ENCODE measurements at places on chromosomes 5 and 9.

- no peak overlapping the region for H3K27ac ChIP-seq
- no peak for DNase-seq
- no peaks in the 10 kb centered on the region for H3K4me1 ChIP-seq
- H3K36me3 ChIP-seq = no peaks in the 10 kb centered on the region
- no peaks in the 10 kb centered on the region for H3K27me3 ChIP-seq
- no peak overlapping the region for H3K4me3 ChIP-seq
Observed at GRCh38 chr9:70525519-70525918, 111.1 kb upstream of the KLF9 start.

DNA sequence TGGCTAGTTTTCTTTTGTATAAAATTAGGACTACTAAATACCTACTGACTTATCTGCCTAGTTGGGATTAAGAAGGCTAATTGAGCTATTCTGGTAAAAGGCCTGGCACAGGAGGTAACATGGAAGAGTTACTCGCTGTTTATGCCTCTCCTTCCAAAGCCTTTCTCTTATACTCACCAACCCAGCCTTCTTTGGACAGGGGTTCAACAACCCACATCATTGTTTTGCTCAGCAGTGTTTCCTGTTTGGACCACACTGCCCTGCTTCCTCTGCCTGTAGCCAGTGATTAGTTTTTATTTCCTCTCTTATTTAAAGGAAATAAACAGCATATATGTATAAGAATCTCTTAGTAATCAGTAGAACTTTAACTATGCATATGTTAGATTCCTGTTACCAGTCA lies 85.1 kb upstream of the TLX3 start:
- no peak for DNase-seq
- no peaks in the 10 kb centered on the region for H3K4me1 ChIP-seq
- H3K4me3 ChIP-seq = no peak overlapping the region

GRCh38 chr5:16665601-16666000 lies 48.8 kb upstream of the RETREG1 start:
- H3K36me3 ChIP-seq = no peaks in the 10 kb centered on the region
- peaks cover 21% of the 10 kb centered on the region for H3K4me1 ChIP-seq
- H3K4me3 ChIP-seq = no peak overlapping the region
- H3K27ac ChIP-seq = no peak overlapping the region

DNA sequence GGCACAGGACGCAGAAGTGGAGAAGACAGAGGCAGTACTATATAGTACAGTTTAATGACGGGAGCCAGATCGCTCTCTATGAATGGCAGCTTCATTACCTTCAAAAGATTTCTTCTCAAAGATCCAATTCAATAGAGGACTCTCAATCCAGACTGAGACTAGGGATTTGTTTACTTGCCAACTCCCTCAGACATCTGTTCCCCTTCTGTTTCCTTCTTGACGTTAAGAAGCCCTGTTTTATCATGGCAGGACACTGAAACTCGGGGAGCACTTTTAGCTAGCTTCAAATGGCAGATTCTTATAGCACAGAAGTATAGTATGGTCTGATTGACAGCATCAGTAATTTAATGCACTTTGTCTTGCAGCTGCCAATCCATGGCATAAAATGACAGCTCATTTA lies 747.3 kb upstream of the C9orf72 start:
- H3K4me1 ChIP-seq = no peaks in the 10 kb centered on the region
- no peak overlapping the region for H3K4me3 ChIP-seq
- H3K27me3 ChIP-seq = no peaks in the 10 kb centered on the region
- no peaks in the 10 kb centered on the region for H3K36me3 ChIP-seq
- DNase-seq = no peak

DNA sequence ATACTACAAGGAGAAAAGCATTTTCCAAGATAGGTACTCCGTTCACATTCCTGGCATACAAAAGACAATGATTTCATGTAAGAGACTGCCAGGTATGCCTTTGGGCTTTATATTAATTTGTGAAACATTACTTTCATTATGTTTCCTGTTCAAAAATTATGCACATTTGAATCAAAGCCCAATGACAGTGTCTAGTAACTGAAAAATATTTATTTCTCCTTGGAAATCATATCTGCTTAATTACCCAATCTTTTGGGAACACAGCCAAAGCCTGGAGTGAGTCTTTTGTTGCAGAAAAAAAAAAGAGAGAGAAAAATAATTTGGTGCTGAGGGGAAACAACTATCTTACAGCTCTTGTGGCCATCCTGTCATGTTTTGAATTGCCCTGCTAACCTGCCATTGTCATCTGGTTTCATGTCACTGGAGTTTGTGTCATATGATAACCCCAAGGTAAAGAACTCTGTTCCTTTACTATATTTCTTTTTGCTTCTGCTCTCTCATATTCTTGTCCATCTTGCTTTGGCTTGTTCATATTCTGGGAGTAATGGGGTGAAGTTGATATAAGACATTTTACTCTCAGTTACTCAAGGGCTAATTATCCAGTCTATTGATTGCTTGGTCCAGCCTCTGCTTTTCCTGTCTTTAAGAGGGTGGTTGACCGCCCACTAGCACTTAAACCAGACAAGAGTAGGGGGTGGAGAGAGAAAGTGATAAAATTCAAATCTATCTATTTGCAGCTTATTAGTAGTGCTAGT lies 238.3 kb upstream of the NUDT12 start:
- no peaks in the 10 kb centered on the region for H3K27me3 ChIP-seq
- H3K4me1 ChIP-seq = no peaks in the 10 kb centered on the region
- H3K4me3 ChIP-seq = no peak overlapping the region
- H3K36me3 ChIP-seq = no peaks in the 10 kb centered on the region
- no peak overlapping the region for H3K27ac ChIP-seq
- no peak for DNase-seq

- H3K36me3 ChIP-seq = peaks cover 74% of the 10 kb centered on the region
- DNase-seq = no peak
- H3K27ac ChIP-seq = no peak overlapping the region
- no peaks in the 10 kb centered on the region for H3K27me3 ChIP-seq
Observed at GRCh38 chr9:111400564-111400898, 70.5 kb upstream of the OR2K2 start.

DNA sequence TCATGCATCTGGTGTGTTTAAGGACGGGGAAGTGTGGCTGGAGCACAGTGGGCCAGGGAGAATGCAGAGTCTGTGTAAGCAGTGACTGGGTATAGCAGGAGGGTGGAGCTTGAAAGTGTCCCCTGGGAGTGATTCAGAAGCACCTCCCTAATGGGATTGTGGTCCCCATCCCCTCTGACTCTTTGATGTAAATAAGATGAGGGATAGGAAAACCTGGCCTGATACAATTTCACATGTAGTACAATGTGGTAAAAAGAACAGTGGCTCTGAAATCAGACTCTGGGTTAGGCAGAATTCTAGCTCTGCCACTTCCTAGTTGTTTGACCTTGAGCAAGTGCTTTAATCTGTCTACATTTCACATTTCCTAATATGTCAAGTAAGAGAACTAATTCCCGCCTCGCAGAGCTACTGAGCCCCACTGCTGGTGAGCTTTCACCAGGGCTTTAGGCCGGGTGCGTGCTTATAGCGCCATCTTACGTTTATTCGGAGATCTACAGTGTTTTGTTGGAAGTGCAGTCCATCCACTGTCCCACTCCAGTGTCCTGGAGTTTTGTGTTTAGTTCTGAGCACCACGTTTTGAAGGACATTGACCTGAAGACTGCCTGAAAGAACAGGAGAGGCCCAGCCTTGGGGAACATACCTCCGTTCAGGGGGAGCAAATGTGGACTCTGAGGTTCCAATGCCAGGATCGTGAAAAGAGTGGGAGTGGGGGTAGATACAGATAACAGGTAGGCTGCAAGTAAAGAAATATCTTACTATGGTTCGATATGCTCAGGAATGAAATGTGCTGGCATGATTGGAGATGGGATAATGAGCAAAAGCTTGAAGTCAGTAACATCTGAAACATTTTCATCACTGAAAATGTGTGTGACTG lies 51.2 kb upstream of the TESK1 start:
- no peaks in the 10 kb centered on the region for H3K27me3 ChIP-seq
- H3K4me3 ChIP-seq = no peak overlapping the region
- no peaks in the 10 kb centered on the region for H3K4me1 ChIP-seq
- H3K36me3 ChIP-seq = peaks cover 58% of the 10 kb centered on the region
- H3K27ac ChIP-seq = peak overlapping the region; percentile 62

- H3K27me3 ChIP-seq = no peaks in the 10 kb centered on the region
- DNase-seq = no peak
- no peaks in the 10 kb centered on the region for H3K36me3 ChIP-seq
- no peak overlapping the region for H3K4me3 ChIP-seq
Observed at GRCh38 chr5:76601470-76601869, 21.7 kb downstream of the F2RL2 start.

DNA sequence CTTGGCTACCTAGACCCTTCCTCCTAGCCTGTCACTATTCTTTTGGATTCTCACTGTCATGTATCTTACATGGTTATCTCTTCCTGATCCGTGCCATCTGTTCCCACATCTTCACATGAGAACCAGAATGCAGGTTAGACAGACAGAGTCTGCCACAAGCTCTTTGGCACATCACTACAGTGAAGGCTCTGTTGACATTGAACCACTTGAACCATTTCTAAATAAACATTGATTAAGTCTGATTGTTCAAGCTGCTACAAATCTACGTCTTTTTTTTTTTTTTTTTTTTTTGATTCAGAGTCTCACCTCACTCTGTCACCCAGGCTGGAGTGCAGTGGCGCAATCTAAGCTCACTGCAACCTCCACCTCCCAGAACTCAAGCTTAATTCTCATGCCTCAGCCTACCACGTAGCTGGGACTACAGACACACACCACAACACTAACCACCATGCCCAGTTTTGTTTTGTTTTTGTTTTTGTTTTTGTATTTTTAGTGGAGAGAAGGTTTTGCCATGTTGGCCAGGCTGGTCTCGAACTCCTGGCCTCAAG lies 85.1 kb upstream of the LRRTM2 start:
- DNase-seq = no peak
- H3K4me3 ChIP-seq = no peak overlapping the region
- peaks cover 20% of the 10 kb centered on the region for H3K4me1 ChIP-seq
- no peak overlapping the region for H3K27ac ChIP-seq
- H3K36me3 ChIP-seq = no peaks in the 10 kb centered on the region
- no peaks in the 10 kb centered on the region for H3K27me3 ChIP-seq

- no peak overlapping the region for H3K4me3 ChIP-seq
- no peak for DNase-seq
Observed at GRCh38 chr5:60598424-60598823, 101.5 kb downstream of the DEPDC1B start.

DNA sequence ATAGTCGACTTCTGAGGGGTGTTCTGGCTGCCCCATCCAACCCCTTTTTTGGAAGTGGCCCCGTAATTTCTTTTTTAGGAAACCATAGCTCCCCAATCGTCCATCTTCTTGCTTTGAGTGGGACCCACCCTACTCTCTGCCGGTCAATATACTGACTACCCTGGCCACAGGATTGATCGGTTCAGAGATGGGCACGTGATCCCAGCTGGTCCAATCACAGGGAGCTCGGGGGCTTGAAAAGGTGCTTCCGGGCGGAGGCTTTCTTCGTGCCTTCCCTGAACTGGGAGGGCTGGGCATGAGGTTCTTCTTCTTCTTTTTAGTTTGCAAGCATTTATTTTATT lies 78.7 kb upstream of the SH3PXD2B start:
- H3K4me1 ChIP-seq = no peaks in the 10 kb centered on the region
- peak; percentile 46 for DNase-seq

DNA sequence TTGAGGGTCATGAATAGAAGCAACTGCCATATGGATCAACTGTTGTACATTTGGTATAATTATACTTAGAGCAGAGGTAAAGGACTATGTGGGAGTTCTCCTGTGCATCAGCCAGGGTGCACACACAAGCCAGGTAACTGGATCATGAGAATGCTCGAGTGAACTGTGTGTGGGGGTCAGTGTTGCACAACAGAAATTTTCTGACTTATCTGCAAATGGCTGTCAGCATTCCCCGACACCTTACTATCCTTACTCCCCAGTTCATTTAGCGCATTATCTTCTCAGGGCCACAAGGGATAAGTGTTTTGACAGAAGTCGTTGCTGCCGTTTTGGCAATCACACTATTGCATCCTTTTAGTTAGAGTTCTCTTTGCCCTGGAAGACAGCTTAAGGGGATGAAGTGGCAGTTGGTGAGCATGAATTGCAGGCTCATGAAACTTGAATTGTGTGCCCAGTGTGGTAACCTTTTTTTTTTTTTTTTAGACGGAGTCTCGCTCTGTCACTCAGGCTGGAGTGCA lies 1.7 kb downstream of the CANX start:
- H3K4me1 ChIP-seq = no peaks in the 10 kb centered on the region
- H3K27me3 ChIP-seq = no peaks in the 10 kb centered on the region
- H3K36me3 ChIP-seq = no peaks in the 10 kb centered on the region
- DNase-seq = no peak

- no peaks in the 10 kb centered on the region for H3K27me3 ChIP-seq
- H3K4me1 ChIP-seq = no peaks in the 10 kb centered on the region
- no peak overlapping the region for H3K4me3 ChIP-seq
- no peak for DNase-seq
- peak overlapping the region; percentile 9 for H3K27ac ChIP-seq
Observed at GRCh38 chr5:172943283-172943841, 15.9 kb upstream of the RPL26L1 start.

DNA sequence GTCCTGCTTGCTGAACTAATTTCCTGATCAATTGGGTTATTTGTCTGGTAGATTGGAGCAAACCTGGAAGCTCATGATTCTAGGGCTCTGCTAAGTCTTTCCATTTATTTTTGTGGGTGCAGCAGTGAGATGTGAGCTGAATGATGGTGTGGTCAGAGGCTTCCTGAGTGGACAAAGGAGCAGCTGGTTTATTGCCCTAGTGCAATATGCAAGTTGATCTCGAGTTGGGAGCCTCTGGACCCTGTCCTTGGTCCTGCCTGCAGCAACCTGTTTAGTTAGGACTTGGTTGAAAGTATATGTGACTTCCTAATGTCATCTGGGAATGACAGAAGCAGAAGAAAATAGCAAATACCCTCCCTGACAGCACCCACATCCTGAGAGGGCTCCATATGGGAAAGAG lies 4.2 kb upstream of the UNC5A start:
- H3K27ac ChIP-seq = no peak overlapping the region
- peaks cover 8% of the 10 kb centered on the region for H3K27me3 ChIP-seq
- DNase-seq = no peak

DNA sequence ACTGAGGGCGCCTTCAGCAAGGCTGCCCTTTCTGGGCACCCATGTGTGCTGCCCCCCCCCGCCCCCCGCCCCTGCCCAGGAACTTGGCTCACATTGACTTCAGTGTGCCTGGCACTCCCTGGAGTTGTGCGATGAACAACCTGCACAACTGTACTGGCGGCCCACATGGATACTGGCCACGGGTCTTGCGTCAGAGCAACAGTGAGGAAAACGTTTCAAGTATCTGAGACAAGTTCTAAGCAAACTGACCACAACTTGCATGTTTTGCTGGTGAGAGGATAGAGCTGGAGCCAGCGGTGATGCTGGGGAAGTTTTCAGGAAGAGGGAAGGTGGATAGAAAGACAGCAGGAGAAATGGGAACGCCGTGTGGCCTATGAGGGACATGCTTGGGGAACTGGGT lies 45.4 kb downstream of the HABP4 start:
- H3K4me3 ChIP-seq = no peak overlapping the region
- no peaks in the 10 kb centered on the region for H3K27me3 ChIP-seq
- H3K4me1 ChIP-seq = no peaks in the 10 kb centered on the region
- no peak for DNase-seq
- H3K27ac ChIP-seq = no peak overlapping the region

- no peaks in the 10 kb centered on the region for H3K4me1 ChIP-seq
- H3K27me3 ChIP-seq = no peaks in the 10 kb centered on the region
- H3K27ac ChIP-seq = no peak overlapping the region
- no peaks in the 10 kb centered on the region for H3K36me3 ChIP-seq
Observed at GRCh38 chr9:127993721-127994120, 12.9 kb upstream of the EEIG1 start.

GRCh38 chr5:59532979-59533729 lies 360.4 kb downstream of the PDE4D start:
- no peak overlapping the region for H3K4me3 ChIP-seq
- H3K27ac ChIP-seq = no peak overlapping the region
- H3K4me1 ChIP-seq = no peaks in the 10 kb centered on the region
- DNase-seq = no peak
- H3K27me3 ChIP-seq = no peaks in the 10 kb centered on the region
